ENCODE measurements at places on chromosomes 3 and 15.
A peak's percentile ranks its signal among the peaks of the same experiment; 100 is the strongest.

GRCh38 chr3:123893012-123893411, 8.9 kb upstream of the MYLK start:
- no peak for DNase-seq

- DNase-seq, result no peak
These were observed 48.7 kb downstream of the VGLL3 start for GRCh38 chr3:86942206-86942605.

- no peak for DNase-seq
These were observed 1288.3 kb downstream of the NSUN3 start for GRCh38 chr3:95351158-95351557.

- DNase-seq, result no peak
These were observed 5.8 kb upstream of the DBR1 start for GRCh38 chr3:138180375-138181029.

GRCh38 chr3:110343376-110343775, 728.2 kb upstream of the NECTIN3 start:
- no peak for DNase-seq

- no peak for DNase-seq
These were observed 41.9 kb downstream of the RAD54L2 start for GRCh38 chr3:51580418-51580817.

DNA sequence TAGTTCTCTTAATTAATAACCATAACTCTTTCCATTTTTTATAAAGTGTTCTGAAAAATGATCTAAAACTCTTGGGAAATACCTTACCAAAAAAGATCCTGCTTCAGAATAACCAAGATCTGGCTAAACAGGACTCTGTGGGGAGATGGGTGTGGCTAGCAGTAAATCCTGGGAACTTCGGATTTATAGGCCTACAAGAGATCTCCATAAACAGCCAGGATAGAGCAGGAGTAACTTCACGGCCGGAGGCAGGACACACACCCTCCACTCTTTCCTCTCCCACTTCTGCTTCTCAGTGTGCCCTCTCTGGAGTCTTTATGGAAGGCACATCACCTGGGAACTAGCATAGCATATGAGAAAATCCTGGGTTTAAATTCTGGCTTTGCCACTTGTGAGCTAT, 309.4 kb upstream of the SOX2 start:
- no peak for DNase-seq

- DNase-seq, result no peak
These were observed 124.1 kb downstream of the SERPINI1 start for GRCh38 chr3:167859610-167860009.

GRCh38 chr3:31405515-31405914, 127.2 kb upstream of the STT3B start:
- DNase-seq, result no peak

DNA sequence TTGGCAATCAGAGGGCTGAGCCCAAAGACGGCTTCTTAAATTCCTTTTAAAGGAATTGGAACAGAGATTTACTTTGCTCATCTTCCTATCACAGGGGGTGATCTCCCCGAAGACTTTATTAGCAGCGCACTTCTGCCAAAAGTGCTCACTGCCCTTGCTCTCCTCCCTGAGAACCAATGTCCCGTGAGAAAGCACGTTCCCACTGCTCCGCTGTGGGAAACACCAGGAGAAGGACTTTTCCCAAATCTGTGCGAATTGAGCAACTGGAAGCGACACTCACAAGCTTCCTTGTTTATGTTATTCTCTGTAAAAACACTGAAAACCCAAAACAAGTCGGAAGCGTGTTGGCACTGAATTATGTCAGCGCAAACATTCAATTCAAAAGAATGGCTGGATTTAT, 670.8 kb upstream of the NR2F2 start:
- DNase-seq, result no peak

DNA sequence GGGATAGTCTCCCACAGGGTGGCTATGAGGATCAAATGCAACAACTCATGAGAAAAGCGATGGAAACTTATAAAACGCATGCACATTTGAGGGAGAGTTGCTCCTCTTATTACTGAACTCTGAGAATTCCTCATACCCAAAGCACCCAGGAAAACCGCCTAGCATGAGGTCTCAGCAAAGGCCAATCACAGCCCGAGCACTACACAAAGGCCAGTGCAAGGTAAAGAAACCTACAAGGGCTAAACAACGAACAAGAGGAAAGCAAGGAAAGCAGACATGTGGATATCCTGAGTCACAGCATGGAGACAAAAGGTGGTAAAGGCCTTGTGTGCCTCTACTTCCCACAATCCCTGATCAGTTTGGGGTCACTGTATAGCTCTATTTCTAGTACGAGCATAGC, 7.1 kb downstream of the RAB43 start:
- DNase-seq, result no peak

- no peak for DNase-seq
These were observed 124.2 kb downstream of the EEFSEC start for GRCh38 chr3:128277378-128278069.

DNA sequence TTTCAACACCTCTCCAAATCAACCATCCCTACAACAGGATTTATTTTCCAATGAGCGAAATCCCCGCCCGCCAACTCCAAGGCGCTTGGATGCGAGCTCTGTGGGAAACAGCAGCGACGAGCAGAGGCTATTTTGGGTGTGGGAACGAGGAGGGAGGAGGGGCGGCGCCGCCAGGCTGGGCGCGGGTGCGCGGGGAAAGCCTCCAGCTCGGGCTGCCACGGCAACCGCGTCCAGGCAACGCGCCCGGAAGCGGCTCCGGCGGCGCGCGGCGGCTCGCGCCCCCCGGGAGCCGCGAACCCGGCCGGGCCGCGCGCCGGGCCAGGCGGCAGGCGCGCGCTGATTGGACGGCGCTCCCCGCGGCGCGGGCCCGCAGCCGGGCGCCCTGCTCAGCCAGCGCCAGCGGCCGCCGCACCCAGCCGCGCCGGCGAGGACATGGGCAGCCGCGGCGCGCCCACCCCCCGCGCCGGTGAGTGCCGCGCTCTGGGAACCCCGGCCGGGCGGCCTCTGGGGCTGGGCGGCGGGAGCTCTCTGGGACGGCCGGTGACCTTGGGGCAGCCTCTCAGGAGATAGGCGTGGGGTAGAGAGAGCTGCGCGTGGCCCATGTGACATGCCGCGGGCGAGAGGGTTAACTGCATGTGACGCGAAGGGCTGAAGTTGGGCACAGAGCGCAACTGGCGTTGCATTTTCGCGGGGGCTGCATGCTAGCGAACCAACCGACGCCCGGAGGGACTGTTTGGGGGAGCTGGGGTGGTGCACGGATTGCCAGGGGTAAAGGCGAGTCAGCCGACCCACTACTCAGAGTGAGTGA, at the start of gene FAM81A:
TSS of gene FAM81A (plus strand) at position 370 of the 808 bp plus-strand sequence. CDS start 20,441 bp downstream, outside the sequence.
- peak; percentile 97 for DNase-seq

- no peak for DNase-seq
These were observed 64.6 kb upstream of the PFN2 start for GRCh38 chr3:150035301-150035779.

DNA sequence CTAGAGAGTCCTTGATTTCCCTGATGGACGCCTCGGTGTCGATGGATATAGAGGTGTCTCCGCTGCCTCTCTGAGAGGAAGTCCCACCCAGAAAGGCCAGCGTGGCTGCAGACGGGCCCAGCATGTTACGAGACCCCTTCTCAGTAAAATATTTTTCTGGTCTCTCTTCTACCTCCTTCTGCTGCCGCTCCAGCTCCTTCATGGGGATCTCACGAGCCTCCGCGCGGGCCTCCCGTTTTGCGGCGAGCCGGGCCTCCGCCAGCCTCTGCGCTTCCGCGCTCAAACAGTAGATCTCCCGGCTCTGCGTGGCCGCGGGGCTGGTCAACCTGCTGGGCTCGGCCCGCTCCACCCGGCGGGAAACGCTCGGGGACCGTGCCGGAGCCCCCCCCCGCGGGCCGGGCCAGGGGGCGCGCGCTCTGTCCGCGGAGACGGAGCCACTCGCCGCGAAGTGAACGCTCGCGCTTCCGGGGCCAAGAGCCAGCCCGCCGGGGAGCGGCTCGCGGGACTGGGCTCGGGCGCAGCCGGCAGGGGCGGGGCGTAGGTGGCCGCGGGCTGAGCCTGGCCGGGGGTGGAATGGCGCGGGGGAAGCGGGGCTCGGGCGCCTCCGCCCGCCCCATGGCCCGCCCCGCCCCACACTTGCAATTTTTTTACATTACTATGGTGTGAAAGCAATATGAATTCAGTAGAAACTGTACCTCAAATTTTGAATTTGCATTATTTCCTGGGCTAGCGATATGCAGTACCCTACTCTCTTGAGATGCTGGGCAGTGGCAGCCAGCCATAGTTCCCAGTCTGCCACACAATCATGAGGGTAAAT, 10.2 kb upstream of the KCNMB3 start:
- DNase-seq, result peak; percentile 98

GRCh38 chr15:95113041-95113440, 881.7 kb downstream of the MCTP2 start:
- DNase-seq, result no peak

DNA sequence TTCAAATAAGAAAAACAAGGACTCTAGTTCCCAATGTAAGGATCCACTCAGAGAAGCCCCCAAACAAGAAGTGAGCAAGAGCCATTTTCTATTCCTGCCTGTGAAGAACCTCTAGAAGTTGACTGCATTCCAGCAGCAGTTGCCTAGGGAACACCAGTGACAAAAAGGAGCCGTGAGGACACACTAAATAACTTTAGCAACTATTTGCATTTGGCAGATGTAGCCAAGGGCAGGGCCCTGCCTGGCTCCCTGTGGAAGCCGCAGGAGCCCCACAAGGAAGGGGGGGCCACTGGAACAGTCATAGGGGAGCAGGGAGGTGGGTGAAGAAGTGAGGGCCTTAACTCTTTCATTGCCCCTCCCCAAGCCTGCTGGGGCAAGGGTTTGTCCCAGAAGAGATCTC, 470.2 kb upstream of the PROK2 start:
- DNase-seq, result no peak

DNA sequence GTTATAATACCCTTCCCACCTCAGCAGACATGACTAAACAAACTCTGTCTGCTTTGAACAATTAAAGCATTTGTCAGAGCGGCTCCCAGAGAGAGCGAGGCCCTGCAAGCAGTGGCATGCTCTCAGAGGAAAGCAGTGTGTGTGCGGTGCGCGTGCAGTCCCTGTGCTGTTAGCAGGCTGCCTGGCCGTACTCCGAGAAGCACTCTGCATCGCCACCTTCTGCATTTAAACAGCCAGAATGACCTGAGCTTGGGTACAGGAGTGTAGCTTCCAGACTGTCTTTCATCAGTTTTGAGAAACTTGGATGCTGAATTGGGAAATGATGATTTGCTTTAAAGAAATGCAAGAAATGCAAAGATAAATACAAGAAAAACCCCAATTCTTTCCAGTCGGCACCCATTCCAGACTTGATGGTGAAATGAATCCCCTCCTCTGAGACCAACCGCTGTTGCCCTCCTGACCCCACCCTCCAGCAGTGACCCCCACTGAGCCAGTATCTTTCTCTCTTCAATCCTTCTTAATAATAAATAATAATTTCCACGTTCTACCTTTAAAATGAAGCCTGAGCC, 113.5 kb downstream of the VGLL4 start:
- DNase-seq, result peak; percentile 92

GRCh38 chr3:132785292-132785691, 63.1 kb upstream of the NPHP3 start:
- no peak for DNase-seq

DNA sequence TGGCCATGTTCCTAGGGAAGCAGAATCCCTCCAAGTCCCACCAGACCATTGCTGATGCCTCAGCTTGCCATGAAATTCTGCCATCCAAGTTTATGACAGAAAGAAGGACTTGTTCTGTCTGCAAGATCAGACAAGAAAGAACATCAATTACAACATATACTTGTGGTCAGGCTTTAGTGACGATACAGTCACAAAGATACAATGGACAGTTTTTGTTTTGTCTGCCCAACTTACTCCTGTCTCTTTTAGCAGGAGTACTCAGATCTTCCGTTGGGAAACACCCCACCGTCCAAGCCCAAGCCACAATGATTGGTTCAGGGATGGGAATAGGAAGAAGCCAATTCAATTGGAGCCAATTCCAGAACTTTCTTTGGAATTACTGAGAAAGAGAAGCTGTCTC, 15.7 kb downstream of the KLHL6 start:
- DNase-seq, result no peak

DNA sequence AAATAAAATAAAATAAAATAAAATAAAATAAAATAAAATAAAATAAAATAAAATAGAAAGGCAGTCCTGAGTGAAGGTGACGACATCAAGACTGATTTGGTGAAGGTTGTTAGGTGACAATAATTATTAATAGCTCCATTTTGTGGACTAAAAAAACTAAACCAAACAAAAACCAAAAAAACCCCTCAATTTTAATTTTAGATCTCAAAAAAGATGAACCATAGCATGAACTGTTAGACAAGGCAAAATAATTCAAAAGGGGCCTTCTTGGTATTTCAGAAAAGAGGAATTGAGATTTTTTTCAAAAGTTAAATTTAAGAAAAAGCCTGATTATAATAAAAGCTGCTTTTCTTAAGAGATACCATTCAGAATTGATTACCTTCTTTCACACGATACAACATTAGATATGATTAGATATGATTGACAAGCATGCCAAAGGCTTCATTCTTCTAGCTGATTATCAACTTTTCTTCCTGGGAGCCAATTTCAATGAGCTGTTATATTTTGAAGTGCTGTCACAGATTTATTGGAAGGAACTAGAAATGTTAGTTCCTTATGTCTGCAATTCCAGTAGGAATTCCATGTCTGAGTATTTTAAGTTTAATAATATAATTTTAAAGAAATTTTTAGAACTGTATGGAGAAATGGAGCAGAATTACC, 244.7 kb downstream of the MBNL1 start:
- DNase-seq, result no peak

DNA sequence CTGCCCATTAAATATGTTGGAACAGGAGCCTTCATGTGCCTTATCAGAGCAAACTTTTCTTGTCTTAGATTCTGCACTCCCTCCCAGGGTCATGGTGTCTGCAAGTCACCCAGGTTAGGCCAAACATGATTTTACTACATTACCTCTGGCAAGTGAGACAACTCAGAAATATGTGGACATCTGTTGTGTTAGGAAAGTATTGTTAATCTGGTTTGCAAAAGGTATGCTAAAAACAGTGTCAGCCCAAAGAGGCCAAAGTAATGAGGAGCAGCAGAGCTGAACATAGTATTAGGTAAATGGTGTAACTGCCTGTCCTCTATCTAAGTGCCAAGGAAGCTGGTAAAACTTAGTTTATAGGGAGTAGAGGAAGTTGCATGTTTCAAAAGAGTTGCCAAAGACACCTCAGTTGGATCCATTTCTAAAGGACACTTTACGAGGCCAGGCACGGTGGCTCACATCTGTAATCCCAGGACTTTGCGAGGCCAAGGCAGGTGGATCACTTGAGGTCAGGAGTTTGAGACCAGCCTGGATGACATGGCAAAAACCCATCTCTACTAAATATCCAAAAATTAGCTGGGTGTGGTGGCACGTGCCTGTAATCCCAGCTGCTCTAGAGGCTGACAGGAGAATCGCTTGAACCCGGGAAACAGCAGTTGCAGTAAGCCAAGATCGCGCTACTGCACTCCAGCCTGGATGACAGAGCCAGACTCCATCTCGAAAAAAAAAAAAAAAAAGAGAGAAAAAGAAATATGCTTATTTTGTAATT, 22.5 kb upstream of the PPIB start:
- DNase-seq, result no peak

Data from osteoblast (primary cell).